WTC11 (cell line): ENCODE measurements at places on chromosomes 7 and 10.

DNA sequence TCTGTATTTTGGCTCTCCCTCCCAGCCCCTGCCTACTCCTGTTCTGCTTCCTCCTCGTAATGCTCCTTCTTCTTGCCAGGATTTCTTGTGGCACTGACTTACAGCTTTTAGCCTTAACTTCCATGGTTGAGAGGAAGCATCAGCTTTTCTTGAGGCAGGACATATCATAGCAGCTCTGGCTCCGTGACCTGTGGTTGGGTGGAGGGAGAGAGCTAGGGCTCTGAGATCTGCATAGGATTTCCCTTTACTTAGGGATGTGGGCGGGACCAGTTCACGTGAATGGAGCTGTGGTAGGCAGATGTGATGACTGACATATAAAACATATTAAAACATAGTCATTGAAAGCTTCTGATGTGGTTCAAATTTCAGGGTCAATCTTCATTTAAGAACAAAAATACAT is 10.6 kb upstream of the RAB11FIP2 start:
- DNase-seq = no peak

DNA sequence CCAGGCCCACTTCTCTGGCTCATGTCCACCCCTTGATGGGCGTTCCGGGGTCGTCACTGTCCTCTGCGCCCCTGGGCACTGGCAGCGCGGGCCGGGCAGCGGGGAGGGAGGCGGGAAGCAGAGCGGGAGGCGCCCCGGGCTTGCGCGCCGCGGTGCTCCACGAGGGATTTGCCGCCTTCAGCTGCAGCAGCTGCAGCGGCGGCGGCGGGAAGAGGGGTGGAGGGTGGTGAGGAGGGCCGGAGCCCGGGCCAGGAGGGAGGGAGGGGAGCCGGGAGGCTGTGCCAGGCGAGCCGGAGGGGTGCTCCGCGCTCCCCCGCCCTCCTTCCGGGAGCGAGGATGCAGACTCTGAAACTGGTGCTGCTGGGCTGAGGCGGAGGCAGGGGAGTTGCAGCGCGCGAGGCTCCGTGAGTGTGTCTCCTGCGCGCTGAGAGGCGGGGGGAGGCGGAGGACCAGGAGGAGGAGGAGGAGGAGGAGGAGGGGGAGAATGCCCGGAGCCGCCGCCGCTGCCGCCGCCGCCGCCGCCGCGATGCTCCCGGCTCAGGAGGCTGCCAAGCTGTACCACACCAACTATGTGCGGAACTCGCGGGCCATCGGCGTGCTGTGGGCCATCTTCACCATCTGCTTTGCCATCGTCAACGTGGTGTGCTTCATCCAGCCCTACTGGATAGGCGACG is at the start of gene LHFPL3:
TSS of gene LHFPL3 (plus strand) at position 308 of the 674 bp plus-strand sequence.
- DNase-seq = peak; percentile 59

DNA sequence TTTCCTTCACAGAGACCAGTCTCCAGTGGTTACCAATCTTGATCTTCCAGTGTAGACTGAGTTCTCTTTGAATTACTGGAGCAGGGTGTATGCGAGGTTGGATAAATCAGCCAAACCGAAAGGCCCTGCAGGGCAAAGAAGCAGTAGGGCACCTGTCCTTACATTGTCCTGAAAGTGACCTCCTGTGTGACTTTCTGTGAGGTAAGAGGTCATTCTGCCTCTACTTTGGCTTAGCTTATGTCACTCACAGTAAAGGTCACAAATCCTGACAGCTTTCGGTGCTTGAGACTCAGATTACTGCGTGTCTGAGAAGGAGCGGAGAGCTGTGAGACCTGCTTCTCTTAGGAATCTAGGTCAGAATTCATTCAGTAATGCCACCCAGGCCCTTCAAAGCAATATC is 252.7 kb upstream of the ETV1 start:
- no peak for DNase-seq

GRCh38 chr7:101153969-101154692 is at the start of gene AP1S1:
AP1S1 (plus strand) TSS chr7:101154476; CDS start chr7:101154515, 39 bp downstream.
- DNase-seq = peak; percentile 98

- no peak for DNase-seq
Observed at GRCh38 chr10:47336387-47337134, 11.6 kb upstream of the RBP3 start.

GRCh38 chr10:77840636-77841035 is 85.9 kb downstream of the DLG5 start:
- DNase-seq = no peak

DNA sequence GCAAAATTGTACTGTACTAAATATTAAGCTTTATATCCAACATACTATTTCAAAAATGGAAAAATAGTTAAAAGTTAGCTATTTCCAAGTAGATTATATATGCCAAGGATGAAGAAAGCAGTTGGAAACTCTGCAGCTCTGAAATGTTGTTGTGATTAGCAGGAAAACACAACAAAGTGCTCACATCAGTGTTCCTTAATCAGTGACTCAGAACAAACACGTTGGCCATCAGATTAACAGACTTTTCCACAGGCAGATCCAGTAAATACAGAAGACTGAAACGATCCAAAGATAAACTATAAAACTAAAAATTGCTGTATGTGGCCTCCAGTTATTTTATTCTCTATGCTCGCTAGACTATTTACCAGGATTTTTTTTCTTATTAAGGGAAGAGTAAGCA is 99.6 kb upstream of the SEMA3D start:
- no peak for DNase-seq

GRCh38 chr10:93859049-93859655 is 34.6 kb upstream of the SLC35G1 start:
- no peak for DNase-seq

- DNase-seq = no peak
Observed at GRCh38 chr10:86295351-86295750, 71.2 kb downstream of the GRID1 start.

GRCh38 chr7:142024547-142024946 is 28.9 kb downstream of the MGAM start:
- no peak for DNase-seq

DNA sequence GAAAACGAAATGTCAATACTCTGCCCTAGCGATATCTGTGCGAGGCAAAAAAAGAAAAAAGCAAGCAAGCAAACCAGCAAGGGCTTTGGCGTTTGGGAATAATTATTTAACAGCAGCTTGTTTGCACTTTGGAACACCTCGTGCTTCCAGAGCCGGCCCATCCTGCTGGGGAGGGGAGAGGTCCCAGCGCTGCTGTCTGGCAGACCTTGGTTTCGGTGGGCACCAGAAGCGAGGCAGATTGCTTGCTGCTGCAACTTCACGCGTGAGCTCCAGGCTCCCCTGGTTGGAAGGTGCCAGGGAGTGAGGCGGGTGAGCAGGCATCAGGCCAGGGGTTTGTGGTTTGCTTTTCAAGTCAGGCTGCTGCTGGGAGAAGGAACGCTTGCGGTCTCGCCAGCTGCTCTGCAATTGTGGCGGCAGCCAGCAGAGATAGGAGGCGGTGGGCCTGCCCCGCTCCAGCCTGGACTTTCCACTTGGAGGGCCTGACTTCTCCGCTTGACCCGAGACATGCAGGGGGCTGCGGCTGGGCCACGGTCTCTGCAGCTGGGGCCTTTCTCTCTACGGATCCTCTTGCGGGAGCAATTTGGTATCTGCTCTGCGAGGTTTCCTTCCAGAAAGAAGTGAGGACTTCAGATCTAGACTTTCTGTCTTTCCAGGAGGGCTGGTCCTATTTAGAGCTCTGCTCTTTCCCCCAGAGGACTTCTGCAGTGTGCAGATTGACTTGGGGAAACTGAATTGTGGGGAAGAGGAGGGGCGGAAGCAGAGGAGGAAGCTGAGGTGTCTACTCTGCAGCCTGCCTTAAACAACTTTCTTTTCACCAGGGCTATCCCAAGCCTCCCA is 131.4 kb downstream of the PRPF18 start:
- peak; percentile 25 for DNase-seq

- no peak for DNase-seq
Observed at GRCh38 chr7:19336836-19337383, 191.7 kb upstream of the FERD3L start.

DNA sequence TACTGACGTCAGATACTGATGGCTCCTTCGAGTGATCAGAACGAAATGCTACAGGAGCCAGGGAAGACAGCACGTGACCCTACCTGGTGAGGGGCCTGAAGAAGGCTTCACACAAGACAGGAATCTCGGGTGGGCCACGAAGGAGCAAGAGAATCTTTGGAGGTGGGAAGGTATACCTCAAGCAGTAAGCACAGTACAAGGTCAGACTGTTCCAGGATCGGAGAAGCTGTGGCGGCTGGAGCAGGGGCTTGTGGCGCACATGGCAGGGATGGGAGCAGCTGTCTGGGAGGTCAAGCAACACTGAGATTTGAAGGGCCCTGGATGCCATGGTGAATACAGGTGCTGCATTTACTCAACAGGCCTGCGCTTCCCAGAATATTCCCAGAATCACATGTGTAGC is 45.4 kb downstream of the C10orf143 start:
- no peak for DNase-seq

DNA sequence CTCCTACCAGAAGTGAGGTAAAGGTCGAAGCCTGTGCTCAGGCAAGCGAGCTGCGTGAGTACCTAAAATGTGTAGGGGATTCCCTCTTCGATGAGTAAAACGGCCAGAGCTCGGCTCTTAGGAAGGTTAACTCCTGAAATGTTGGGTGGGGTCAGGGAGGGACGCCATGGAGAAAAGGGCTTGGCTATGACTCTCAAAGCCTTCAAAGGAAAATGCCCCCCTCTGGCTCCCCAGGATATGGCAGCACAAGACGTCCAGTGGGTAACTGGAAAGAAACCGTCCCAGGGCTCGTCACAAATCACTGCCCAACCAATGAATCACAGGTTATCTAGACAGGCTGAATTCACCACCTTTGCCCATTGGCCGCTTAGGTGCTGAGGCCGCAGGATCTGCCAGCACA is 58.0 kb downstream of the CALML3 start:
- no peak for DNase-seq

- DNase-seq = peak; percentile 76
Observed at GRCh38 chr10:72337039-72337629, 17.6 kb downstream of the DNAJB12 start.

DNA sequence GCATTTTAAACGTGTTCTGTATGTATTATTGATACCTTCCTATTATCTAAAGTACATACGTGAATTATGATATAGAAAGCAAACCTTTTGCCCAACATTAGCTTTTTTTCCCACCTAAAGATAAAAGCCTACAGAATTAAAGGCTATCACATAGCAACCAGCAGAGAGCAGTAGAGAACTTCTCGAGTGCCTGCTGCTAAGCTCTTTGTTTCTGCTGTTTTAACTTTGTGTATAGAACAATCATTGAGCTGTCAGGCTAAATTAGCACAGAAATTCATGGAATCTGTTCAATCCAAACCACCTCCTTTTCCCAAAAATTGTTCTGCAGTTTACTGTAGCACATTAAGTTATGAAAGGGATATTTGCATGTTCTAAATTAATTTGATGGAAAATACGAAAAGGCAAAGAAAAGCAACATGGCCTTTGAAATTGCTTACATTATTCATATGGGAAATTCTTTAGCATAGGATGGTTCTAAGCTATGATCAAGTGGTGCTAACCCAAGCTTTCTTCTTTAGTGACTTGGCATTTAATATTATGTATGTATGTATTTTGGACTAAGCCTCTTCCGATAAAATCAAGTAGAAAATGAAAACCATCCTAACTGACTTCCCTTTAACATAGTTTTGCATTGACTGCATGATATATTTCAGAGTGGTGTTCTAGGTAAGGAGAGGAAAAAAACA is 1288.5 kb downstream of the GATA3 start:
- no peak for DNase-seq

- DNase-seq = no peak
Observed at GRCh38 chr7:132154695-132155471, 421.4 kb downstream of the PLXNA4 start.

DNA sequence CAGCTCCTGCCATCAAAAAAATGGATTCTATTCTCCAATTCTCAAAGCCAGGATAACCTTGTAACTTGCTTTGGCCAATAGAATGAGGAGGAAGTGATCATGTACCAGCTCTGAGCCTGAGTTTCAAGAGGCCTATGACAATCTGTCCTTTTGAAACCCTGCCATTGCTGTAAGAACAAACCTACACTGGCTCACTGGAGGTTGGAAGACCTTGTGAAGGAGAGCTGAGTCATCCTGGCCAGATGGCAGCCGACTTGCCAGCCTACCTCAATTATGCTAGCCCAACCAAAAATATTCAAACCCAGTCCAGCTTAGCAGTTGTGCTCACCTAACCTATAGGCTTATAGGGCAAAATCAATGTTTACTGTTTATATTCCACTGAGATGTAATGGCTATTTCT is 93.0 kb downstream of the HGF start:
- DNase-seq = no peak

DNA sequence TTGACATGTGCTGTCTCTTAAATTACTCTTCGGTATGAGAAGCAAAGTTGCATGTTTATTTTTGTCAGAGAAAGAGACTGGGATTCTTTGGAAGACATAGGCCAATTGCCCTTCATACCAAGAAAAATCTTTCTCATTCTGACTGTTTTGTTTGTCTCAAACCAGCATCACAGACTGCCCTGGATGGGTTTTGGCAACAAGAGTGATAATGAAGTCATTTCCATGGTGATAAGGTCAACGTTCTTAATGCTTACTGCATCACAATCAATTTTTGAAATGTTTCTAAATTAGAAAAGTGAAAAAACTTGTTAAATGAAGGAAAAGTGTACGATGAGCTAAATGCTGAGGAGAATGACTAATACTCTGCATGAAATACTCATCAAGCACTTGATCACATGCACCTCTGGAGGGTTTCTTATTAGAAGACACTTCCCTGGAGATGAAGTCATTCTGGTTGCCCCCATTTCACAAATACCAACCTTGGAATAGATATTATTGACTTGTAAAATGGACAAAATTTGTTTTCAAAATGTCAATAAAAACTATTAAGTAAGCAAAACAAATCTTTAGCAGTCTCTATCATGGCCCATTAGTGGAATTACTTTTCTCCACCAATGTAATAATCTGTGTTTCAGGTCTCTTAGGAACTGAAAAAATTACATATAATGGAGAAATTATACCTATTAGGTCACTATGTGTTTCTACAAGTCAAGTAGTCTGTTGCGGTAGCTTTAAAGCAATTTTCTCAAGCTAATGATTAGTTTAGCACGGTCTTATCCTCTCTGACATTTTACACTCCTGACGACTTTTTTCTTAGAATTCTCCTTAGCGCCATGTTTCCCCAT is 19.9 kb upstream of the SEC61G start:
- DNase-seq = no peak
